HFFc6 (cell line): ENCODE measurements at places on chromosomes 3 and 15. TPM values are rescaled to one million over a fixed set of nuclear protein-coding genes. Genes with fewer than 3 reads are reported as not detected.

LSM3 gene
- 15.5 to 20.6 TPM (median 18.3 TPM) in 3 replicates for total RNA-seq

PSMD6 gene
- 106 to 123 TPM (median 112 TPM) in 3 replicates for total RNA-seq

NUP210 gene
- total RNA-seq = 0.32 to 3.1 TPM (median 0.73 TPM) in 3 replicates

GP9 gene
- total RNA-seq = not detected in 3 replicates

- DNase-seq = no peak
Observed at GRCh38 chr3:56294286-56294685, 174.0 kb downstream of the ERC2 start.

GRCh38 chr3:24139463-24140412, 194.7 kb downstream of the NR1D2 start:
- DNase-seq = no peak

- DNase-seq = no peak
Observed at GRCh38 chr15:81052046-81052445, 51.3 kb downstream of the TLNRD1 start.

DNA sequence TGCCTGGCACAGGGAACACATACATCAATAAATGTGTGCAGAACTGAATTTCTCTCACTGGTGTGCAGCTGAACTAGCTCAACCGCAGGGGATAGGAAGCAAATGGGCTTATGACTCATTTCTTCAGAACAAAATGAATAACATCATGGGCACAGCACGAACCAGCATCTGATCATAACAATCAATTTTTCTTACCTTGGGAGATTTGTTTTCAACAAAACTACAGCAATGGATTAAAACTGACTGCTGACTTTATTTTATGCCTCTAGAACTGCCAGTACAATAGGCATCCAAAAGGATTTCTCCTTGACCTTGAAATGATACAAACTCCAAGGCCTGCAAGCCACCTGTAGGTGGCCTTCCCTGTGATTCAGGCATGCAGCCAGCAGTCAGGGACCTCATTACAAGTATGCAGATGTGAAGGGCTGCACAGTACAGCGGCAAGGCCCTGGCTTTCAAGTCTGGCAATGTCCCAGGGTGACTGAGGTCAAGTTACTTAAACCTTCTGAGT, 26.1 kb downstream of the TAMM41 start:
- DNase-seq = peak; percentile 27
